Stimulated activated naive CD4-positive, alpha-beta T cell (primary cell): ENCODE measurements at places on chromosomes 1 and 21.

DNA sequence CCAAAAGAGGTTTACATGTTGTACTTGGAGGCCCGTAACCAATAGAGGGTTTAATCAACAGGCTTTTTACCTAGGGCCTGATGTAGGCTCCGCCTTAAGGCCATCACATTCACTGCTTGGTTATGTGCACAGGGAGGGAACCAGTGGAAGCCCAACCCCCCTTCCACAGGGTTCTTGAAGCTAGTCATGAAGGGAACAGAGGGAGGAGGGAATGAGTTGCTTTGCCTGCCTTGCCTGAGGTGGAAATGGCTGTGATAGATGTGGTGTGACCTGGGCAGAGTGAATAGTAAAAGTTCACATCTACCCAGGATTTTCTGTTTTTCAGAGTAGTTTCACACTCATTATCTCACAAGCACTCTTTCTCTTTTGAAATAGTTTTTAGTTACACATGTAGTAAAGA lies 215.1 kb downstream of the ST6GALNAC3 start:
- DNase-seq, result no peak

GRCh38 chr1:100791586-100791985 lies 72.0 kb downstream of the VCAM1 start:
- DNase-seq, result no peak

GRCh38 chr1:159843459-159843858 lies 16.8 kb downstream of the SLAMF8 start:
- no peak for DNase-seq

GRCh38 chr1:37255136-37255795 lies 219.1 kb upstream of the ZC3H12A start:
- DNase-seq, result no peak

DNA sequence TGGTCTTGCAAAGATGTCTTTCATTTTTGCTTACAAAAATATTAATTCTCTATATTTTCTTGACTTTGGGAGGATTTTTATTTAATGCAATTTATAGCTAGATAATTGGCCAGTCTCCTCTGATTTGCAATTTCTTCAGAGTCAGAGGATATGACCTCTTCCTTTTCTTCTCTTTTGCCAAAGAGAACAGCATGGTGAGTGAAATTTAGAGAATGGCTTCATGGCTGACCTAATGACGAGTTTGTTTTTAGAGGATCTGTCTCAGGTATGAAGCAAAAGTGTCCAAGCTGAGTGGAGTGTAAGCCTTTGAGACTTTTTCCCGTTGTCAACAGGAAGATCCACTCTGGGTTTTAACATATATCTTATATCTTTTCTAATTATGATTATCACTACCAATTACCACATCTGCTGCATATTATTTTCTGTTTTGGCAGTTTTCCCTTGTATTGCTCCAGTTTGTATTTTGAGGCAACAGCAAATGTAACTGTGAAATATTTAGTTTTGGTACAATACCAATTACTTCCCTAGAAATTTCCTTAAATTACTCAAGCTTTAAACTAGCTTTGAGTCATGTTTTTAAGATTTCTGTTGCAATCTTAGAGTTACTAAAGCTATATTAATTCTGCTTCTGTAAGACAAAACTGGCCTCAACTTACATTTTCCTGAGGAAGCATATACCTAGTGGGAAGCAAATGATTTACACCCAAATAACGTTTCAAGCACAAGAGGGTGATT lies 332.8 kb upstream of the ZRANB2 start:
- DNase-seq, result no peak

GRCh38 chr1:90881034-90881433 lies 140.8 kb downstream of the ZNF644 start:
- DNase-seq, result no peak

DNA sequence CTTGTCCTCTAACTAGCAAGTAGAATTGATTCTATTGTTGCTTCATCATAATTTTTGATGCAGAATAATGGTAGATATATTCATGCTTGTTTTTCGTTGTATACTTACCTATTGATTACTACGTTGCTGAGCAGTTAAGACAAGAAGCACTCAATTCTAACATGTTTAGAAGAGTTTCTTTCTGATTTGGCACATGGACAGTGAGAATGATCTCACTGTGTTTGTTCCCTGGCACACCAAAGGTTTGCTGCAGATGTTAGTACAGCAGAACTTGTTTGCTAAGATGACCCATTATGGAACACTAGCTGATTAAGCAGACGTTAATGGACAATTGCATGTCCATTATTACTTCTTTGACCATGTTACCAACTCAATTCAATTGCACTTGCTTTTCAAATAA lies 184.7 kb upstream of the SGIP1 start:
- DNase-seq, result peak; percentile 10

- DNase-seq, result no peak
Observed at GRCh38 chr1:171433451-171433850, 51.9 kb upstream of the PRRC2C start.

GRCh38 chr1:204611036-204611435 lies 74.5 kb downstream of the LRRN2 start:
- no peak for DNase-seq

DNA sequence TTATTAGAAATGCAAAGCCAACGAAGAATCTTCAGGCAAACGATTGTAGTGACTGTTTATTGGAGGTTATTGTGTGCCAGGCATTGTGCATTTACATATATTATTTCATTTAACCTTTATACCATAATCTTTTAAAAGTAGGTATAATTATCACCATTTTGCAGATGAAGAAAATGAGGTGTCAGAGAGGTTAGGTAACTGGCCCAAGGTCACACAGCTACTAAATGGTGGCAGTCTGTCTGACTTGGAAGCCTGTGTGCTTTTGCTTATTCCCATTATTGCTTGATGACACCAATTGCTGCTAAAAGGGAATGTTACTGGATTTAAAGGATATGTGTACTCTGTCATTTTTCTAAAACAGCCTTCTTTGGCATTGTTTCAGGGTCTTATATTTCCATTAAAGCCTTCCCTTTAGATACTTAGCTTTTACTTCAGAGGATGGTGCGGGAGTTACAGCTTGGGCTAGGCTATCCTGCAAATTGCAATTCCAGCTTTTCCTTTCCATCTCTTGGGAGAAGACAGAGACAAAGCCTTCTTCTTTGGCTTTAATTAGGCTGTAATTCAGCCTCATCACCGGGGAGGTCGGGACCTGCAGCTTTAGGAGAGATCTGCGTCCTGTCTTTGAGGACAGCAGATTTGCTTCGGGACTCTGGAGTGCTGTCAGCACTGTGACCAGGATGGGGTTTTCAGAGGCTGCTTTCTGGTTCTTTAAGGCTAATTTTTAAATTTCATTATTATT lies 37.4 kb upstream of the ERRFI1 start:
- no peak for DNase-seq
